ENCODE measurements at places on chromosomes 11 and 22.

DNA sequence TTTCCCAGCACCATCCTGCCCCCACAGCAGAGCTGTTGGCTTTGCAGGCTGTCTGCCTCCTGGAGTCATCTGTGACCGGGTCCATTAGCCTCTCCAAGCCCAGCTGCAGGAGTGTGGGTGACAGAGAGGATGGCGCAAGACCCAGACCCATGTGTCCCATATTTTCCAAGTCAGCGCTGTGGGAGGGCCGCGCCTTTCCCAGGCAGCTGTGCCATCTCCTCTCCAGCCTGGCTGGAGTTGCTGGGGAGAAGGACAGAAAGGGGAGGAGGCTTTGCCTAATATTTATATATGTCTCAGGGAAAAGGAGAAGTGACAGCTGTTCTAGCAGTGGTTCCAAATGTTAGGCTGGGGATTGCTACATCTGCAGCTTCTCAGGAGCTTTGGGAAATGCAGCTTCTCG, 15.7 kb downstream of the DTX4 start:
- DNase-seq = no peak

GRCh38 chr11:87662287-87662686, 513.0 kb downstream of the RAB38 start:
- no peak for DNase-seq

GRCh38 chr11:35115688-35116030, 23.3 kb upstream of the CD44 start:
- DNase-seq = no peak

GRCh38 chr11:125513705-125514265, 17.7 kb upstream of the FEZ1 start:
- no peak for DNase-seq

GRCh38 chr11:118909619-118910308, 16.0 kb downstream of the BCL9L start:
- DNase-seq = no peak

DNA sequence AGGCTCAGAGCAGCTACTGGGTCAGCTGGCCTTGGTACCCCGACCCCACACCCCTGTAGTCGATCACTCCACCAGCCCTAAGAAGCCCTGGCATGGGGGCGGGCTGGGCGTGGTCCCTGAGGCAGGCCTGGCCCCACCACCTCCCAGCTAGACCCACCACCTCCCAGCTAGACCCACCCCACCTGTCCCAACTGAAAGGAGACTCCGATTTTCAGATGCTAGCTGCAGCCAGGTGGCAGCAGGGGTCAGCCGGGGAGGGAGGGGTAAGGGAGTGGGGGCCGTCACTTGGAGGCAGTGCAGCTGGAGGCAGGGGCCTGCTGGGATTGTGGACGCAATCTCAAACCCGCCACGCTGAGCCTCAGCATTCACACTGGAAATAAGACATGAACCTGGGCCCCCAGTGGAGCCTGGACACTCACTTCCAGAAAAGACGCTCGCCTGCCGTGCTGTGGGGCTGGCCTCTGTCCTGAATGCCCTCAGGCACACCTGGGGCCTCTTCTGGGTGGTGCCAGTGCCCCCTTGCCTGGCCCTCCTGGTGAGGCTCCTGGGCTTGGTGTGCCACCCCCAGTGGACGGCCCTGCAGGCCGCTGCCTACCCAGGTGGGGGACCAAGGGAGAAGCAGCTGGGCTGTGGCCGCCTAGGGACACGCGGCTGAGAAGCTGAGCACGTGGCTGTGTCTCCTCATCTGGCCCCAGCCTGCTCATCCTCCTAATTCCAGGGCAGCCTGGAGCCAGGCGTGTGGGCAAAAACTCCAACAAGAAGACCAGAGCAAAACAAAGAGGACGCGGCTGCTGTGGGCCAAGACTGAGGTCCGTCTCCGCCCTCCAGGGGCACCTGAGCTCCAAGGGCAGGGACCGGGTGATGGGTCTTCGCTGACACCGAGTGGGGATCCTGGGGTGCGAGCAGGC, 26.7 kb downstream of the OSBPL5 start:
- no peak for DNase-seq

DNA sequence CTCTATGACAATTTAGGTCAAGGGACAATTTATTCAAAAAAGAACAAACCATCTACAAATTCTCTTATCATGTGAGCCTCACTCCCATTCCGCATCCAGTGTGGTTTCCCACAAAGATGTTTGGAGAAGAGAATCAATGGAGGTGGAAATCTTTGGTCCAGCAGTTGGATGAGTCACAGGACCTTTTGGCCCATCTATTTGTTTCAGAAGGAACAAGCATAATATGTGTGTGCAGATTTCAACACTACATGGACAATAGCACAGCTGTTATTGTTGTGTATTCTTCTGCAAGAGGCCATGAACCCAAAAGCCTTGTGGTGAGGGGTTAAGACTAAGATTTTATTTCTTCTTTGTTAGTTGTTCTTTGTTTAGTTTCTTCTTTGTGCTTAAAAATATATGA, 61.6 kb downstream of the OR10A6 start:
- DNase-seq = peak; percentile 75

DNA sequence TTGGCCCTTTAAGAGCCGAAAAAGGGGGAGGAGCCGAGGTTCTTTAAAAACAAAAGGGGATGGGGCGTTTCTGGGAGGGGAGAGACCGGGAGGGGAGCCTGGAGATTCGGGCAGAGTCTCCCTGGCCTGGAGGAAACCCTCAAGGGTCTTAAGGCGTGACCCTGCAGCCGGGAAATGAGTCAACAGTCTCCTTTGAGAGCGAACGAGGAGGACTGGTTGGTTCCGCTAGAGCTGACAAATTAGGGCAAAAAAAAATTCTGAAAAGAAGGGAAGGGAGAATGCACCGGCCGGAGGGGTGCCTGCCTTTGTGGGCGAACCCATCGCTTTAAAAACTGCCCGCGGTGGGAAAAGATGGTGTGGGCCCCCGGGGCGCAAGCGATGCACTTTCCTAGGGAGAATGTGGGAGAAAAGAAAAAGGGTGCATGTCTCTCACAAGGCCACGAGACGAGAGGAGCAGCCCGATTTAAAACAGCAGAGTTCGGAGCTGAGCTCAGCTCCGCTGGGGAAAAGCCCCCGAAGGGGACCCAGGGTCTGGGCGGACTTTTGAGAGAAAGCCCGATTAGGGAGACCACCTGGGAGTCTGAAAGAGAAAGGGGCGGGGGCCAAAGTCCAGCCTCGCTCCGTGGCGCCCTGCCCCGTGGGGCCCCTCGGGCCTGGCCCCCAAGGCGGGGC, 874 bp downstream of the ZFTA start:
- peak; percentile 44 for DNase-seq

DNA sequence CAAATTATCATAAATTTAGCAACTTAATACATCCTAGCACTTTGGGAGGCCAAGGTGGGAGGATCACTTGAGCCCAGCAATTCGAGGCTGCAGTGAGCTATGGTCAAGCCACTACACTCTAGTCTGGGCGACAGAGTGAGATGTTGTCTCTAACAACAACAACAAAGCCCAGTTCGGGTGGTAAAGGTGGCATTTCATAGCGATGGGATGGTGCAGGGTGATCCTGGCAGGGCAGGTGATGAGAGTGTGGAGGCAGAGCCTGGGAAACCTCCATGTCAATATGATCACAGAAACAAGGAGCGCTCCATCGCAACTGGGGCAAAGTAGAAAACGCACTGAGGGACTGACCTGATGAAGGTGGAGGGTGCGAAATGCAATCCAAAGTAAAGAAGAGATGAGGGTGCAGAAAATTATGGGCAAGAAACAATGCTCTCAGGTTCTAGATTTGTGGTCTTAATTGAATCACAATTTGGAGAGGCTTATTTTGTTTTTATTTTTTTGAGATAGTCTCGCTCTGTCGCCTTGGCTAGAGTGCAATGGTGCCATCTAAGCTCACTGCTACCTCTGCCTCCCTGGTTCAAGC, 32.8 kb upstream of the CLDN5 start:
- DNase-seq = no peak

DNA sequence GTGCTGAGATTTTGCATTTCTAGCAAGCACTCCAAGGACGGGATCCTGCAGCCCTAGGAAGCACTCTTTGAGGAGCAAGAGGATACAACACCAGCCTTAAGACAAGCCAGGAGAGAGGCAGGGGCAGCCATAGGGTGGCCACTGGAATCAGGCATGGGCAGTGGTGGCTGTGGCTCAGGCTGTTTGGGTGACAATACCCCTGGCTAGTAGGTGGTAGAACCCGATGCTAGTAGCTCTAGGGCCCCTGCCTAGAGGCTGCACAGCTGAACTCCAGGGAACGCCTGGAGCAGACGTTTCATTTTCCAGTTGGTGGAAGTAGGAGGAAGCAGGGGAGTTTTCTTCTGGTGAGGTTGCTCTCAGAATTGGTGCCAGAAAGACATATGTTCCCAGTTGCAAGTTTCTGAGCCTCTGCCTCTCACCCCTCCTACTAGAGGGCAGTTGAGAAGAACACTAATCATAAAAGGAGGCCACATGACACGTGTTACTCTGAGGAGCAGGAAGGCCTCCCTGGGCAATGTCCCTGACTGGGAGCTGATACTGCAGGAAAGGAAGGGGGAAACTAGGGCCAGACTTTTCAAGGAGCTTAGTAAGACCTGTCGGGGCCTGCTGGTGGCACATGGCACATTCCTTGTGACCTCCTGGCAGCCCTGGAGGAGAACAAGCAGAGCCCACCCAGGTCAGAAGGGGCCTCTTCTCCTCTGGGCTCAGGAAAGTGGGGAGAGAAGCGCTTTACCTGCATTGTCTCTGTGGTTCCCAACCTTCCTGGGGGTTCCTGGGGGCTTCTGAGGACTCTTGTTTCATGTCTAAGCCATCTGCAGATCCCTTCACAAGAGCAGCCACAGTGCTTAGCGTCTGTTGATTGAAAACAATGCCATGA, 56.6 kb upstream of the DRD2 start:
- DNase-seq = no peak

Measured in pulmonary artery endothelial cell (primary cell).